ENCODE measurements at places on chromosomes 2 and 18.

- DNase-seq: peak; percentile 41
These were observed 336.3 kb upstream of the NRXN1 start for GRCh38 chr2:51368250-51368649.

- no peak for DNase-seq
These were observed 5.2 kb upstream of the PRLH start for GRCh38 chr2:237561221-237561620.

- peak; percentile 84 for DNase-seq
These were observed 11.8 kb downstream of the MAPRE3 start for GRCh38 chr2:26982102-26982742.

- no peak for DNase-seq
These were observed 48.2 kb downstream of the SLC66A3 start for GRCh38 chr2:11203480-11203879.

DNA sequence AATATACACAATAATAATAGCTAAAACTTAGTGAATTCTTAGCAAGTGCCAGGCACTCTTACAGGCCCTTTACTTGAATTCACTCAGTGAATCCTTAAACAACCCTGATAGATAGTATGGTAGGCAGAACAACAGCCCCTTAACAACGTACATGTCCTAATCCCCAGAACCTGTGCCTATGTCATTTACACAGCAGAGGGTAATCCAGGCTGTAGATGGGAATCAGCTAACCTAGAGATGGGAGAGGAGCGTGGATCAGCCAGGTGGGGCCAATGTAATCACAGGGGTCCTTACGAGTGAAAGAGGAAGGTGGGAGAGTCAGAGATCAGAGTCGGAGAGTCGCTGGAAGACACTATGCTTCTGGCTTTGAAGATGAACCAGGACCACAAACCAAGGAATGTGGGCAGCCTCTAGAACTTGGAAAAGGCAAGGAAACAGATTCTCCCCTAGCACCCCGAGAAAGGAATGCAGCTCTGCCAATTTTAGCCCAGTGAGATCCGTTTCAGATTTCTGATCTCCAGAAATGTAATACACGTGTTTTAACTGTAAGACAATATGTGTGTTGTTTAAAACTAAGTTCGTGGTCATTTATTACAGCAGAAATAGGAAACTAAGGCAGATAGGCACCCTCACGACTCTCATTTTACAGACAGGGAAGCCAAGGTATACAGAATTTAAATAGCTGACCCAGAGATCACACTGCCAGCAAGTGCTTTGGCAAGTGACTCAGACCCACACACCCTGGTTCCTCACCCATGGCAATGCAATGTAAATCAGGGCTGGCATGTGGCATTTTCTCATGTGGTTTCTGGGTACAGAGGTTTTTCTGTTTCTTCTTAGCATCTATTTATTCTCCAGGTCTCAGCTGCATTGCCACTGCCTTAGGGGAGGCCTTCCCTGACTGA, 68.9 kb downstream of the DOCK10 start:
- DNase-seq: no peak

GRCh38 chr2:221731432-221732145, 159.5 kb upstream of the EPHA4 start:
- no peak for DNase-seq

Measured in NCI-H2171 treated with DMSO at 0.1 percent for 48 hours (cell line).